ENCODE measurements at places on chromosomes 11 and 22.
A peak's percentile ranks its signal among the peaks of the same experiment; 100 is the strongest.

DNA sequence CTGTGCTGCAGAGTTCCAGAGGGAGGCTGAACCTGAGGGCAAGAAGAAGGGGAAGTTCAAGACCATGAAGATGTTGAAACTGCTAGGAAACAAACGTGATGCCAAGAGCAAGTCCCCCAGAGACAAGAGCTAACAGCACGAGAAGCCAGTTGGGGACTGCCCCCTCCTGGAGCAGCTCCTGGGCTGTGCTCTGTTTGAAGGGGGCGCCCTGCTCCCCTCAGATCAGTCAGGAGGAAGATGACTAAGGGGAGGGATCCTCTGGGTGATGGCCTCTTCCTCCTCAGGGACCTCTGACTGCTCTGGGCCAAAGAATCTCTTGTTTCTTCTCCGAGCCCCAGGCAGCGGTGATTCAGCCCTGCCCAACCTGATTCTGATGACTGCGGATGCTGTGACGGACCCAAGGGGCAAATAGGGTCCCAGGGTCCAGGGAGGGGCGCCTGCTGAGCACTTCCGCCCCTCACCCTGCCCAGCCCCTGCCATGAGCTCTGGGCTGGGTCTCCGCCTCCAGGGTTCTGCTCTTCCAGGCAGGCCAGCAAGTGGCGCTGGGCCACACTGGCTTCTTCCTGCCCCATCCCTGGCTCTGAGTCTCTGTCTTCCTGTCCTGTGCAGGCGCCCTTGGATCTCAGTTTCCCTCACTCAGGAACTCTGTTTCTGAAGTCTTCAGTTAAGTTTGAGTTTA is 12.6 kb downstream of the C22orf23 start:
- no peak for DNase-seq

DNA sequence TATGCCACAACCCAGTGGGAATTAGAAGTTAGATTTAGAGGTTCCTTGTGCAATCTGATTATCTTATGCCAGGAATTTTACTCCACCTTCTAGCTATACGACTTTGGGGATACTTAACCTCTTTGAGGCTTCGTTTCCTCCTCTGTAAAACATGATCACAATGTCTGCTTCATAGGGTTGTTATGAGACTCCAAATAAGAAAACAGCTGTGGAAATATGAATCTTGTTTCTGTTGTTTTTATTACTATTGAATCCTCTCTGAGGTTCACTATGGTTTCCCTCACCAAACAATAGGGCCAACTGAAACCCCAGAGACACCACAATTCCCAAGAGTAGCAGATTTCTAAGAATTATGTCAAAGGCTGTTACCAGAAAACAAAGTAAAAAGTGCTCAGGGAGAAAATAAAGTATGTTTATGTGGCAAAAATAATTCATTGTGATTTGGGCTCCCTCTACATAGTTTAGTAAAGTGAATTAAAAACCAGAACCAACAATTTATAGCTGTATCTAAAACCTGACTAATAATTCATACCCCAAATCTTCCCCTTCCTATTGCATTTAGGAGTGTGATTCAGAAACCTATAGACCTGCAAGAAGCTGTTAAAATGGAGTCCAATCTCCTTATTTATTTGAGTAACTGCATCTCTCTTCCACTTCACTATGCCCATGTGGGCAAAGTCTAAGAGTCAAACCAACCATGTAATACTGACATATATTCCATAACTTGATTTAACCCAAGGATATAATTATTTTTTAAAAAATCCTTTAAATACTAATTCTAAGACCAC is 38.4 kb downstream of the AMBRA1 start:
- no peak for DNase-seq

DNA sequence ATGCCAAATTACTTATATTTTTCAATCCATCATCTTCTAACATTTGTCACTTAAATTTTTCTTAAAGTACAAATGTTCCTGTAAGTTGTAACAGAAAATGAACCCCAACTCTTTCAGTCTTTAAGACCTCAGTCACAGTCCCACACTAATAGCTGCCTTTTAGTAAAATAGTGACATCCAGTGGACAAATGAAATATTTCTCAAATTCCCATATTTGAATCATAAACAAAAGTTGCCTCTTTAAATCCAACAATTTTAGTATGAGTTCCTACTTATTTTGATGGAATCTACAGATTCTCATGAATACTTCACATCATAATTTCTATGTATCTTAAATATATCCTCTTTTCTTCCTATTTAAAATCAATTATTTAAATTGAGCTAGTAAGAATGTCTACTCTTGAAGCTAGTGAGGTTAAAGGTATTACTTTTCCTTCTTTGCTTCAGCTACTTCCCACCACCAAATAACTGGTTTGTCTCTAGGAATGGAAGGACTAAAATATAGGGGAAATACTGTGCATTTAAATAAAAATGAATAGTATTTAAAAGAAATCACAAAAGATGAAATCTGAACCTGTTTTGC is 9.2 kb downstream of the LIN7C start:
- no peak for DNase-seq

- DNase-seq = peak; percentile 22
Measured at GRCh38 chr11:86955361-86956120, at the start of gene FZD4. FZD4 (minus strand) TSS chr11:86955395; CDS start chr11:86955085, 310 bp downstream.

DNA sequence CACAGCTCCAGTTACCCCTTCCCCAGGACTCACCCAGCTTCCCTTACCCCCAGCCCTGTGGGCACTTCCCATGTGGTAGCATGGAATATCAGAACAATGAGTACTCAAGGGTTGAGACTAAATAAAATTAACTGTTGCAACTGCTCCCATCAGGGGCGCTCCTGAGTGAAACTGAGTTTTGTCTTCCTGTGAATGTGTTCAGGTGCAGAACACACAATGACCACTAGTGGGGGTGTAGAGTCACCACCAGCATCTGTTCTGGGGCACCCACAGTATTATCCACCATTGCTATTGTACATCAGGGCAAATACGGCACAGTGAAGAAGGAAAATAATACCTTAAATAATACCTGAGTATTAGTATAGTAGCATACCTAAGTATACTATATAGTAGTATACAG is 689.7 kb downstream of the TBC1D22A start:
- no peak for DNase-seq

DNA sequence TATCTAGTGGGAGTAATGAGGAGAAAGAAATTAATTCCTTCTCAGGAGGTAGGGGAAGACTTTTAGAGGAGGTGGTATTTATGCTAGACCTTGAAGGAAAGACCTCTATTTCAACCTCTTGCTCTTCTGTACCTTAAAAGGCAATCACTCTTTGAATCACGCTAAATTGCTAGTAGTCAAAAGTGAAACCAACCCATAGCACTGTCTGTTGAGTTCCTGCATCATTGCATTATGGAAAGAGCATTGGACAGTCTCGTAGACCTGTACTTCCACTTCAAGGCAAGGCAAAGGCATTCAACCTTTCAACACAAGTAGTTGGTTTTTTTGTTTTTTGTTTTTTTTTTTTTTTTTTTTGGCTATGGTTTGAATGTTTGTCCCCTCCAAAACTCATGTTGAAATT is 770.4 kb downstream of the ETS1 start:
- DNase-seq = no peak

DNA sequence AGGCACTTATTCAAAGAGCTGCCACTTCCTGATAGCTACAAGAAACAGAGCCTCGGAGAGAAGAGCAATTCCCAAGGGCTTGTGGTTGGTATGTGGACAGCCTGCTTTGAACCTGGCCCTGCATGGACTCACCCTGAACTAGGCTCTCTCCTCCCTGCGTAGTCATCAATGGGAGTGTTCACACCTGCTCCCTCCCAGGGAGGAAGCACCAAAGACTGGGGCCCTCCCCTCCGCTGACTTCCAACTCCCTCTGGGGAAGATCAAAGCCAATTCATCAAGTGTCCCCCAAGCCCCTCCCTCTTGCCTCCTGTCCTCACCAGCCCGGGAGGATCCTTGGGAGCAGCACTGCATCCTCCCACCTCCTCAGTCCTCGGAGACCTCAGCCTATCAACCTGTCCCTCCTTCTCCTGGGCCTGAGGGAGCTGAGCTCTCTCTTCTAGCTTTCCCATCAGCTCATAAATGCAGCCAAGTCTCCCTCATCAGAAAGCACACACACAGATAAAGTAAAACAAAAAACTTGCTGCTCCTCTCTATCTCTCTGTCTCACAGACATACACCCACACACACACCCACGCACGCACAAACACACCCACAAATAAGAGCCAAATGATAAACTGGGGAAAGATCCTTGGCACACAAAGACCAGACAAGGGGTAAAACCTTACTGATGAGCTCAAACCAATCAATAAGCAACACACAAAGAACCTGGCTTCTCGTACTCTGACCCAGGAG is 3.3 kb downstream of the A4GALT start:
- DNase-seq = no peak

GRCh38 chr11:134558916-134559601 is 147.0 kb upstream of the B3GAT1 start:
- DNase-seq = no peak

DNA sequence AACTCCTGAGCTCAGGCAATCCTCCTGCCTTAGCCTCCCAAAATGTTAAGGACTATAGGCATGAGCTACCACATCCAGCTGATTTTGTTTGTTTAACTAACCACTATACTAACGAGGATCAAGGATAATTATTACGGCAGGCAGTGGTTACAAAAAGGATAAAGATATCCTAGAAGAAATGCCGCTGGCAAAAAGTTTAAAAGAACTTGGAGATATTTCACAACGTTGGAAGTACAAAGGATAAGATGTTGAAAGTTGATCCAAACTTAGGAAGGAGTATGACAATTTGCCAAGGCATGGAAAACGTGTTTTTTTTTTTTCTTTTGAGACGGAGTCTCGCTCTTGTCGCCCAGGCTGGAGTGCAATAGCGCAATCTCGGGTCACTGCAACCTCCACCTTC is 13.4 kb downstream of the AP5B1 start:
- DNase-seq = no peak

DNA sequence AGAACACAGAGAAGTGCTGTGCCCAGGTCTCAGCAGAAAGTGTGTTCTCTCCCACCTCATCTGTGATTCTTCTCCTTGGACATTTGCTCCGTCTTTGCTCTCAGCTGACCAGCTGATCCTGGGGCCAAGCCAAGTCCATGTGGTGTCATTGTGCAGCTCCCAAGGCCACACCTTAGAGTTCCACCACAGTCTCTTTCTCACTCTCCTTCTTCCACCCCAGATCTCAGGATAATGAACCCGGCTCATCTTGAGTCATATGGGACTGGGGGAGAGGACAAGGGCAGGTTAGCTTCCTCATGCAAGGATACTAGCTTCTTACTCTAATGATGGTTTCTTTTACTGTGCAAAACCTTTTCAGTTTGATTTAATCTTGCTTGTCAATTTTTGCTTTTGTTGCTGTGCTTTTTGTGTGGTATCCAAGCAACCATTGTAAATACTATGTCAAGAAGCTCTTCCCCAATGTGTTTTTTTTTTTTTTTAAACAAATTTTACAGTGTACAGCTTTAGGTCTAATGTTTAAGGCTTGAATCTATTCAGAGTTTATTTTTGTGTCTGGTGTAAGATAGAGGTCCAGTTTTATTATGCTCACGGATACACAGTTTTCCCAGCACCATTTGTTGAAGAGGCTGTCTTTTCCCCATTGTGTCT is 75.0 kb upstream of the OR4B1 start:
- no peak for DNase-seq

GRCh38 chr11:30914143-30914762 is 328.1 kb upstream of the MPPED2 start:
- DNase-seq = peak; percentile 42

- DNase-seq = no peak
Measured at GRCh38 chr11:64776425-64776824, 1.9 kb downstream of the SF1 start.

GRCh38 chr11:117097389-117098268 is 599 bp downstream of the SIK3 start:
- DNase-seq = peak; percentile 52

GRCh38 chr11:8717876-8718753 is 35.5 kb downstream of the RPL27A start:
- no peak for DNase-seq

DNA sequence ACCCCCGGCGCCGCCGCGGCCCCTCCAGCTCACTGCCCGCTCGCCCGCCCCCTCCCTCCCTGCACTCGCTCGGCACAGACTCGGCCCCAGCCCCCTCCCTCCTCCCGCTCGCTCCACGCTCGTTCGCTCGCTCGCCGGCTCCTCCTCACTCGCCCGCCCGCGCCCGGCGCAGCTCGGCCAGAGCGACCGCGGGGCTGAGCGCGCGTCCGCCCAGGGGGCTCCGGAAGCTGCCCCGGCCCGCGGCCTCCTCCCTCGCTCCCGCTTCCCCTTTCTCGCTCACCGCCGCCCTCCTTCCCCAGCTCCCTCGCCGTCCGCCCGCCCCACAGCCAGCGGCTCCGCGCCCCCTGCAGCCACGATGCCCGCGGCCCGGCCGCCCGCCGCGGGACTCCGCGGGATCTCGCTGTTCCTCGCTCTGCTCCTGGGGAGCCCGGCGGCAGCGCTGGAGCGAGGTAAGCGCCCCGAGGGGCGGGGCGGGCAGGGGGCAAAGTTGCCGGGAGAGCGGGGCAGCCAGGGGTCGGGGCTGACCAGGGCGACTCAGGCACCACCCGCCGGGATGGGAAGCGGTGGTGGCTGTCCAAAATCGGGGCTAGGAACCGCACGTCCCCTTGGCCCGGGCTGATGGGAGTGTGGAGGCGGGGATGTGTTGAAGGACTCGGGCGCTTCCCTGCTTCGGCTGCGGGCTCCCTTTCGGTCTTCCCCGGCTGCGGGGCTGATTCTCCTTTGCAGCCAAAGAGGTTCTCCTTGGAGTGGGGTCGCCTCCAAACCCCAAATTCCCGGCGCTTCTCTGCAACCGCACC is at the start of gene SEZ6L:
Gene SEZ6L (plus strand): TSS at position 148 of the 797 bp plus-strand sequence. CDS start 208 bp downstream, at position 356.
- DNase-seq = peak; percentile 15

DNA sequence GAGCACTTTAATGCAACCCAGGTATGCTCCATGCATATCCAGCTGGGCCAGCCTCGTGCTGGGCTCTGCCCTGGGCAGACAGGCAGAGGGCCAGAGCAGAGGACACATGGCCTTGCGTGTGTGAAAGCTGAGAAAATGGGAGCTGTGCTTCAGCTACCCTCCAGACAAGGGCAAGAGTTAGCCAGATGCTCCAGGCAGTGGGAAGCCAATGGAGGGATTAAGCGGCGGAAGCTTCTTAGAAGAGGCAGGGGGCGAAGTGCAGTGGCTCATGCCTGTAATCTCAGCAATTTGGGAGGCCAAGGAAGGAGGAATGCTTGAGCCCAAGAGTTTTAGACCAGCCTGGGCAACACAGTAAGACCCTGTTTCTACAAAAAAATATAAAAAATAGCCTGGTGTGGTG is 9.8 kb upstream of the ARHGEF17 start:
- DNase-seq = no peak

GRCh38 chr11:1674173-1675131 is 22.5 kb upstream of the KRTAP5-6 start:
- no peak for DNase-seq

- no peak for DNase-seq
Measured at GRCh38 chr22:33923033-33923432, 2.8 kb upstream of the LARGE1 start.

- DNase-seq = no peak
Measured at GRCh38 chr11:11480971-11481370, 127.9 kb upstream of the CSNK2A3 start.
